ENCODE measurements at places on chromosomes 6 and 20. TPM values are rescaled to one million over a fixed set of nuclear protein-coding genes. Genes with fewer than 3 reads are reported as not detected.

Gene CASP8AP2
- 8.4 TPM for total RNA-seq

Gene SLC26A8
- total RNA-seq, result not detected

Gene RSPH4A
- total RNA-seq, result 0.16 TPM

Gene GHRH
- not detected for total RNA-seq

Gene UNC5CL
- total RNA-seq, result under 0.01 TPM

Gene CASS4
- not detected for total RNA-seq

Gene RAB44
- under 0.01 TPM for total RNA-seq

Gene MCCD1
- not detected for total RNA-seq

Gene XRN2
- total RNA-seq, result 83.4 TPM

Gene LTV1
- 12.6 TPM for total RNA-seq

All from bladder microvascular endothelial cell (primary cell).